ENCODE measurements at places on chromosomes 16 and 17. TPM values are rescaled to one million over a fixed set of nuclear protein-coding genes. Genes with fewer than 3 reads are reported as not detected.
A peak's percentile ranks its signal among the peaks of the same experiment; 100 is the strongest.

DNA sequence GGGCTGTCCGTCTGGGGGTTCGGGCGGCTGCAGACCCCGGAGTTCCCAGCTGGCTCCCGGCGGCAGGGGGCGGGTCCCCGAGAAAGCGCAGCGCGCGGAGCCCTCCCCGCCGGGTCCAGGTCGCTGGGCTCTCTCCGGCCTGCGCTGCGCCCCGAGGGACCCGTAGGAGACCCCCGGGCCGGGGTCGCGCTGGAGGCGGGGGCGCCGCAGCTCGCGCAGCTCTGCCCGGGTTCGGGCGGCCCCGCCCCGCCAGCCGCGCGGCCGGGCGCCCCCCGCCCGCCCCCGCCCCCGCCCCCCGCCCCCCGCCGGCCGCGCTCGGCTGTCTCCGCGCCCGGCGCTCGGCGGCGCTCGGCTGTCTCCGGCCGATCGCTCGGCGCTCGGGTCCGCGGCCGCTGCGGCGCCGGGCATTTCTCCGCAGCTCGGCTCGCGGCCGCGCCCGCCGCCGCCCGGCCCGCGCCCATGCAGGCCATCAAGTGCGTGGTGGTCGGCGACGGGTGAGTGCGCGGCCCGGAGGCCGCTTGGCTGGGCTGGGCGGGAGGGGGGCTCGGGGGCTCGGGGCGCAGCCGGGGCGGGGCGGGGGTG is at the start of gene RAC3:
TSS of gene RAC3 (plus strand) at position 376 of the 582 bp plus-strand sequence. CDS start at position 460, 84 bp downstream.
- DNase-seq = peak; percentile 67

DNA sequence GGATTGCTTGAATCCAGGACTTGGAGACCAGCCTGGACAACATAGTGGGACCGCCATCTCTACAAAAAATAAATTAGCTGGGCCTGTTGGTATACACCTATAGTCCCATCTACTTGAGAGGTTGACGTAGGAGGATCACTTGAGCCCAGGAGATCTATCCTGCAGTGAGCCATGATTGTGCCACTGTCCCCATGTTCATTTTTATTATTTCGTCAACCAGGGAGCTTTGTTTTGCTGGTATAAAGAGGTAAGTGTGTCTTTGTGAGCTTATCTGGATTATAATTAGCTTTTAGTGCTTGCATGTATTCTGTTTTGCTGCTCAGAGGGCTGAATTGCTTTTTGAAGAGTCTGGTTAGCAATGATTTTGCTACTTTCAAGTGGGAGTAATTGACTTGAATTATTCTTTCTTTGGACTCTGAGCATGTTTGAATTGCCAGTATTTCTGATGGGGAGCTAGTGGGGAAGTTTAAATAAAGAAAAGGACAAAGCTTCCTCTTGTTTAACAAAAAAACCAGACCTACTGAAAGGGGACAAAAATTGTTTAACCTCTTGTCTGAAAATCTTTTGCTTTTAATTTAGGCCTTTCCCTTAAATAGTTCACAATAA is 31.6 kb upstream of the BCAS3 start:
- no peak for DNase-seq

MILR1 gene
- 5.1 TPM for total RNA-seq

- no peak for DNase-seq
These were observed 103.8 kb upstream of the NOL11 start for GRCh38 chr17:67613961-67614360.

DNA sequence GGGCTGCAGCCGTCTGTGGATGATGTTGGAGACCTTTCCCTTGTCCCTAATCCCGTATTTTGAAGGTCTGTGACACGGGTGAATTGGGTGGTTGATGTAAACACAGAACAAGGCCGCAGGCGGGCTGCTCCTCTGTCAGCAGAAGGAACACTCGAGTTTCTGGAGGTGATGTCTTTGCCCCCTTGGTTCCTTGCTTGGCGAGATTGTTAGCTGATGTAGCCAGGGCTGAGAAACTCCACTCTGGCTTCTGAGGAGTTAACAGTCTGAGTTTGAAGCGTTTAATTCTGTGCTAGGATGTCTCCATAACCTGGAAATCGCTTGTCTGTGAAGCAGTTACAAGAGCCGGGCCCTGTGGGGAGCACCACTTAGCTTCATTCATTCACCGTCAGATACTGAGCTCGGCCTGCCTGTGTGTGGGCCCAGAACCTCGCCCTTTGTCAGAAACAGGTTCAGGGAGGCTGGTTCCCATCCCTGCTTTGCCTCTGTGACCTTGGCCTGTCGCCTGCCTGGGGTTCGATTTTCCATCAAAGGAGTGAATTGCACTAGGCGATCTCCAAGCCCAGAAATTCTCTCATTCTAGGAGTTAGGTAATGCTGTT is 1.3 kb downstream of the MAPK8IP3 start:
- DNase-seq = no peak

DNA sequence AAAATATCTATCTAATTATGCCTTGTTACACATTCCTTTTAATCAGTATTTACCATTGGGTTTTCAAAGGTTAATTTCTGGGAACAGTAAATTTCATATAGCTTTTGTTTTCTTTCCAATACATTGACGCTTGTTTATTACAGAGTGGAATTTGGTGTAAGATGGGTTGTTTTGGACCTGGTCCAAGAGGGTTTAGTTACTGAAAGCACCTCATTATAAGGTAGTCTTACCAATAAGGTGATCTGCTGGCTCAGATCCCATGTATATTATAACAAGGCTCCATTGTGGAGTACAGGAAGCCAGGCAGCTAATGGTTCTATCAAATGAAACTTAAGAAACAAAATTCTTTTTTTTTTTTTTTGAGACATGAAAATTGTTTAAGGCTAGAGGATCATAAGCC is 87.3 kb upstream of the NACA2 start:
- DNase-seq = no peak

GRCh38 chr17:48215583-48216139 is 108.1 kb downstream of the SNX11 start:
- peak; percentile 39 for DNase-seq

DNA sequence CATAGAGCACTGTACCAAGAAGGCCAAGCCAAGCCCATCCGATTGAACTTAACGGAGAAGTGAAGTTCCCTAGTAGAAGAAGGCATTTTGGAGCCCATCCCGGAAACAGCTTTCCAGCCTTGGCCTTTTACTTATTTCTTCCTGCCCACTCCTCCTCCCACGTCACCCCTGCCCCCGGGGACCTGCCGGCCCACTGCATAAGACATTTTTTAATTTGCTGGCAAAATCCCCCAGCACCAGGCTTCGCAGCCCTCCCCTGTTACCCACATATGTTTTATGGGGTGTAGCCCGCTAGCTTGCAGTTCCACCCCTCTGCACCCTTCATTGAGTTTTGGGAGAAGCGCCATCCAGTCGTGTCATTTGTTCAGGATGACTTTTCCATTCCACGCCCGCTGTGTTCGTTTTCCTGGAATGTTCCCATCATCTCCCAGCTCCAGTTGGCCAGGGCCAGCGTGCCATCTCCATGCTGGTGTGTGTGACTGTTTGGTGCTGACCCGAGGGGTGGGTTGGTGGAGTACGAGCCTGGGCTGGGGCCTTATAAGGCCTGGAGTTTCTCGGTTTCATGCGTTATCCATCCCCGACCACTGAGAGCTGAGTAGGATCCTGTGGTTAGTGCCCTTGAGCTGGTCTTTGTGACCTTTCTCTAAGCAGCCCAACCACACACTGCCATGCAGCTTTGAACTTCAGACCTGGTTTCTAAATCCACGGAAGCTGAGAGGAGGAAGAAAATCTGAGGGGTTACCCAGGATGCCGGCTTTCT is 20.0 kb upstream of the TBX2 start:
- DNase-seq = no peak

- DNase-seq = no peak
These were observed 33.9 kb downstream of the NGFR start for GRCh38 chr17:49528966-49529365.

DNA sequence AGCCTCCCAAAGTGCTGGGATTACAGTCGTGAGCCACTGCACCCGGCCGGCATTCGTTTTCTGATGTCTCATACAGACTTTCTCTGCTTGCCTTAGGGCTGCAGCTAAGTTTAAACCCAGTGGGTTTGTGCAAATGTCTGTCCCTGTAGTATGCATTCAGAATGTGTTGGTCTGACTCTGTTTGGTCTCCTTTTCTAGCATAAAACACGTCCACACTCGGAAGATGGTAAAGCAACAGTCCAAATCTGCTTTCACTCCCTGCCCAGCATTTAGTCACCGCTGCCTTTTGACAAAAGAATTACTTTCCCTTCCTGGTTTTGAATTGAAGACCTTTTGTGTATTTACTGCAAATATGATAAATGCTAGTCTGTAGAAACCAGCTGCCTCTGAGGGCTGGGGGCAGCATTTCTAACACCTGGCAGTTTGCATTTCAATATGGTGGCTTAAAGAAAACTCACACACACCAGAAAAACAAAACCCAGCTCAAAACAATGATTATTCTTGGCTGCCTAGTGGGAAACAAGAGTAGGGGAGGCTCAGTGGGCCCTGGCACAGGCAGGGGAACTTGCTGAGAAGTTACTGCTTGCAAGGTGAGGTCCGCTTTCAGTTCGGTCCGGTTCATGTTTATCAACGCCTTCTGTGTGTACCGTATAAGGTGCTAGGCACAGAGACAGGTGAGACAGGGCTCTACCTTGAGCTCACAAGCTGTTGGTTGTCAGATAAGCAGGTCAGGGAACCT is 56.9 kb downstream of the MSI2 start:
- no peak for DNase-seq

- peak; percentile 80 for DNase-seq
These were observed 5.7 kb downstream of the DLG4 start for GRCh38 chr17:7213895-7214299.

KCNJ12 gene
- total RNA-seq = 2.8 TPM

HOXB3 gene
- total RNA-seq = 1.3 TPM

DNA sequence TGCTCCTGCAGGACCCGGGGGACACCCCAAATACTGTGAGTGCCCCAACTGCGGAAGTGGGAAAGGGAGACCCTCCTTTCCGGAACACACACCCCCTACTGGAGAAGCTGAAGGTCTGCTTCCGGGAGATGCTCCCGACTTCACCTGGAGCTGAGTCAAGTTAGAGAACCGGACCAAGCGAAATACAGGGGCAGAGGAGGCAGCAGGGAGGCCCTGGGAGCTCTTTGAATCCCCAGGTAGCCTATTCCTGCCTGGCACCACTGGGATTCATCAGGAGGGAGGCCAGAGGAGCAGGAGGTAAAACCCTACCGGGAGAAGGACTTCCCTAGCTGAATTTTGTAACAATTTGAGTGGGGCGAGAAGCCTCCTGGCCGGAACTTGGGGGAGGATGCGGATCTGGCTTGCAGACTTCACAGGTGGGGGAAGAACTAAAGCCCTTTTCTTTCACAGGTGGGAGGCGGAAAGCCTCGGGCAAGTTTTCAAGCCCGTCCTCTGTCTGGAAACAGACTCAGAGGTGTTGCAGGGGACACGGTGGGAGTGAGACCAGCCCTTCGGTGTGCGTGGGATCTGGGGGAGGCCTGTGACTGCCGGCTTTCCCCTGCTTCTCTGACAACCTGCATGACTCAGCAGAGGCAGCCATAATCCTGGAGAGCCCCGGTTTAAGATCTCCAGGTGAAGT is 22.4 kb upstream of the TEKT1 start:
- no peak for DNase-seq

DNA sequence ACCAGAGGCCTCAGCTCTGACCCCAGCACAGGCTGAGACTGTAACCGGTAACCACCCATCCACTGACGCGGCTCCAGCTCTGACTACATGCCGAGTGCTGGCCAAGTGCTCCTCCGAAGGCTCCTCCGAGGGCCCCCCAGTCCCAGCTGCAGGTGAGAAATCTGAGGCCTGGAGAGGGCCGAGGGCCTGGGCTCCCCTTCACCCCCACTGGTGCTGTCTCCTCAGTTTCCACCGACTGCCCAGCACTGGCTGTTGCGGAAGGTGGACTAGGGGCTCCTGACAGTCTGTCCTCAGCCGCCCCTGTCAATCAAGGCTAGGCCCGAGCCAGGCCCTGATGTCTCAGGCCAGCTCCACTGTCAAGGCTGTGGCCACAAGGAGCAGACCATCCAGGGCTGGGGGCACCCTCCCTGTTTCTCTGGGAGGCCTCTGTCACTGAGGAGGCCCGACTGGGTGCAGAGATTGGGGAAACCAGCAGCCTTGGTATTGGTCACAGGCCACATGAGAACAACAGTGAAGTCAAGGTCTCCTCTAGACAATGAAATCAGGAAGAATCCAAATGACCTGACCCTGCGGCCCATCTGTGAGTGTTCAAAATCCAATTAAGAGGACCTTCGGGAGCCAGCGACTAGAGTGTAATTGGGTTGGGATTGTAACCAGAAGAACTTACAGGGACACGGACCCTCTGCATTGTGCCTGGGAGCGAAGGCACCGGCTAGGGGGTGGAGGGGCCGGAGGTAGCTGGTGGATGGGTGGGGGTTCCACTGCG is 5.1 kb downstream of the TMEM235 start:
- DNase-seq = peak; percentile 2
